ENCODE measurements at places on chromosomes 7 and 10.
A peak's percentile ranks its signal among the peaks of the same experiment; 100 is the strongest.

GRCh38 chr10:114498413-114499111 is 94.3 kb upstream of the AFAP1L2 start:
- DNase-seq, result no peak

- no peak for DNase-seq
Measured at GRCh38 chr7:21618706-21619105, 75.9 kb downstream of the DNAH11 start.

- no peak for DNase-seq
Measured at GRCh38 chr7:35752742-35753141, 48.1 kb upstream of the SEPTIN7 start.

DNA sequence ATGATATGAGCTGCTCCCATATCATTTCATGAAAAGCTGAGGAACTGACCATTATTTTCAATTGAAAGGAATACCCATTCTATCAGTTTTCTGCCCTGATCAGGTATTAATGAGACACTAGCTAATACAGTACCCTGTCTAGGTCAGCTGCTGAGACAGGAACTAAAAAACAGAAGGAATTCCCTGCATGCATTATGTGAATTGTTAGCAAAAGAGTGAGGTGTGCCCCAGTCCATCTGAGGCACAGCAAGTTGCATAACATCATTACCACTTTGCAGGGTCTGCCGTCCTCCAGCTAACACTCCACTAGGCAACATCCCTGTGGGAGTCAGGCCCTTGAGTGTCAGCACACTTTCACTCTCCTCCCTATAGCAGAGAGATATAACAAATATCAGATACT is 11.1 kb upstream of the MSS51 start:
- DNase-seq, result no peak

GRCh38 chr7:100369105-100369504 is 4.2 kb upstream of the PILRA start:
- no peak for DNase-seq

- DNase-seq, result no peak
Measured at GRCh38 chr7:107471292-107472070, 1.6 kb downstream of the GPR22 start.

DNA sequence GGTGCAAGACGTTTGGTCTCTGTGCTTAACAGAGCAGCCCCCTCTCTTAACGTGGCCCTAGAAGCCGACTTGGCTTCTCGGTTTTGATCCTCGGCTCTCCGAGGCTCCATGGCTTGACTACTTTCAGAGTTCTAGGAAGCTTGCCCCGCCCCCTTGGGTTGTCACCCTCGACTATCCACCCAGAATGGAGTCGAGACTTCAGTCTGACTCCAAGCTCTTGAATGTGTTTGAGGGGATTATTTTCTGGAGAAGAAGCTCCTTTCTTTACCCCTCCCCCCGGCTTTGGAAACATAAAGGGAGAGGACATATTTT is 448 bp downstream of the SEC24C start:
- DNase-seq, result peak; percentile 52

DNA sequence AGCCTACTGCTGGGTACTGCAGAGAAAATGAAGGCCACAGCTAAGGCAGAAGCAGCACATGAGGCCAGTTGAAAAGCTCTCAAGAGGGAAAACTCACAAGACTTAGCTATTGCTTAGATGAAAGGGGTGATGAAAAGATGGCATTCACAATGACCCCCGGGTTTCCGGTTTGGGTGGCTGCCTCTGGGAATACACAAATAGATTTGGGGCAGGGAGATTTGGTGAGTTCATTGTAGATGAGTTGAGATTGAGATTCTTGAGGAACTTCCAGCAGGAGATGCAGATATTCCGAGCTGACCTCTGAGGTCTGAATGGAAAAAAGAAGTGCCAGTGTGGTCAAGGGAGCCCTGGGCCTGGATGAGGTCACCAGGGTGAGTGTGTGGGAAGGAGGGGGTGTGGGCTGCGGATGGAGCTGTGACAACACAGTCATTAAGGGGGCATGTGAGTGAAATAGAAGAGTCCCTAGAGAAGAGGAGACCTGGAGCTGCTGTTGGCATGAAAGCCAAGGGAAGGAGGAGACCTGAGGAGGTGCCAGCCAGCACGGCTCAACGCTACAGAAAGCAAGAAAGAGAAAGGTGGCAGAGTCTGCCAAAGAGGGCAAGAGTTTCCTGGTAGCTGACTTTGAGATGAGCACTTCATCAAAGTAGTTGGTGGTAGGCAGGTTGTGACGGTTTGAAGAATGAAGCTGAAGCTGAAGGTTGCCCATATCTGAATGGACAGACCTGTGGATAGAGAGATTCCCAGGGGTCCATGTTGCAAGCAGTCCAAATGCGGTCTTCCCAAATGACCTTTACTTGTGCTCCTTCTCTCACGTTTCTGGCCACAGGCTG is 43.7 kb downstream of the HIF1AN start:
- no peak for DNase-seq

DNA sequence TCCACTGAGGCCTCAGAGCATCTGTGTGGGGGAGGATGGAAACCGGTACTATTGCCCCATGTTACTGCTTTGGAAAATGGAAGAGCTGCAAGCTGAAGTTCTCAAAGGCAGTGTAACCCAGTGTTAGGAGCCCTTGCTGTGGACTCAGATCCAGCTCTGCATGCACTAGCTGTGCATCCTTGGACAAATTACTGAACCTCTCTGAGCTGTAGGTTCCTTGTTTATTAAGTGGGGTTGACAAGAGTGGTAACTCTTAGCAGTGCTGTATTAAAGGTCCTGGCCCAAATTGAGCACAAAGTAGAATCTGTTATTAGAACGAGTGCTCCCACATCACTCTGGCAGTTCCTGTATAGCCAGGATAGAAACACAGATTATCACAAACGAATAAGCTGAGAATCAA is 234.2 kb downstream of the USP6NL start:
- DNase-seq, result no peak

- DNase-seq, result no peak
Measured at GRCh38 chr10:45444976-45445898, 71.2 kb downstream of the ALOX5 start.

DNA sequence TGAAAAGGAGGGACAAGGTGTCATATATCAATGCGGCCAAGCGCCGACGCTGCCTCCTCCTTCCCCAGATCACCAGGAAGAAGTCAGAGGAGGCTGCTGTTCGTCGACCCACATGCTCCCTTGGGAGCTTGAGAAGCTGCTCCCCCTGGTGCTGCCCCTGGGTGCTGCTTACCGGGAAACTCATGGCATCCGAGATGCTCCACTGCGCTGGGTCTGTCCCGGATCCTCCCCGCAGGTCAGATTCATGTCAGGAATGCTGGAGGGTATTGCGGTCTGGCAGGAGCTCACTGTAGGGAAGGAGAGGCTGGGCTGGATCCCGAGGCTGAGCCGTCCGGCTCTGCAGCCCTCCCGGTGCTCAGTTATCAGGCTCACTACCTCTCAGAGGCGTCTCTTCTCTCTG is 123.7 kb upstream of the FAM20C start:
- DNase-seq, result no peak

DNA sequence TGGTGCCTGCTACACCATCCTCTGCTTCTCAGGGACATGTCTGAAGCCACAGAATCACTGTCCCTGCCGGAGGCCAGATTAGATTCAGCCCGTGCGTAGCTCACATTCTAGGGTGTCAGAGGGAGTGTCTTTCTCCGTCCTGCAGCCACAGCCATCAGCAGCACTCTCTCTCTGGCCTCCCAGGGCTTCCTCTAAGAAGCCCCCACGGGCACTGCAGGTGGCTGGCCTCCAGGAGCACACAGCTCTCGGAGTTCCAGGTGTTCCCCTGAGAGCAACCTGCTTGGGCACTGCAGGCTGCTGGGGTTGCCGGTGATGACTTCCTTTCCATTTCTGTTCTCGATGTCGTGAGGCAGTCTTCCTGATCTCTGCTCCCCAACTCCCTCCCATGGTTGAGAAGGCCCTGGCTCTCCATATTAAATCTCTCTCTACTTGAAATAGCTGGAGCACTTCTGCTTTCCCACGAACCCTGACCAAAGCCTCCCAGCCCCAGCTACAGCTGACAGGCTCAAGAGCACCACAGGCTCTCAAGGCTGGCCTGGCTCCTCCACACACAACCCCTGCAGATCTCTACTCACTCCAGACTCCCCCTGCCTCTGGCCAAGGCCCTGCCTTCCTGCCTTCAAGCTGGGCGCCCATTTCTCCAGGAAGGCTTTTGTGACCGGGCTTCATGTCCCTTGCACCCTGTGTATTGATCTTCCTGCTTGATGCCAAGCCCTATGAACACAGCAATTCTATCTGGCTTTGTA is 49.0 kb upstream of the TMEM72 start:
- no peak for DNase-seq

DNA sequence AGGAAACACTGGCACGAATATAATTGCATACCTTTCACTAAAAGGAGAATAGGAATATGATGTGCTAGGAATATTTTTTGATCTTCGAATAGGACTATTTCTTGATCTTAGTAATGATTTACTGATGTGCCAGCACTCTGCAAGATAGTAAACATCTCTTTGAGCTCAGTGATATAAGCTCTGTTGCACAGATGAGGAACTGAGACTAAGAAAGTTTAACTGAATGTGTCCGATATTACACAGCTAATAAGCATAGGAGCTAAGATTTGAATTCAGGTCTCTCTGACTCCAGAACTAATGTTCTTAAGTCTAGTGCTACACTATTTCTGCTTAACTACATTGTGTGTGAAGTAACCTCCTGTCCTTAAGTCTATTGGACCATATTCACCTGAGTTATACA is 98.4 kb upstream of the PTPRZ1 start:
- DNase-seq, result no peak
